ENCODE measurements at places on chromosomes 12 and 14.
A peak's percentile ranks its signal among the peaks of the same experiment; 100 is the strongest.

DNA sequence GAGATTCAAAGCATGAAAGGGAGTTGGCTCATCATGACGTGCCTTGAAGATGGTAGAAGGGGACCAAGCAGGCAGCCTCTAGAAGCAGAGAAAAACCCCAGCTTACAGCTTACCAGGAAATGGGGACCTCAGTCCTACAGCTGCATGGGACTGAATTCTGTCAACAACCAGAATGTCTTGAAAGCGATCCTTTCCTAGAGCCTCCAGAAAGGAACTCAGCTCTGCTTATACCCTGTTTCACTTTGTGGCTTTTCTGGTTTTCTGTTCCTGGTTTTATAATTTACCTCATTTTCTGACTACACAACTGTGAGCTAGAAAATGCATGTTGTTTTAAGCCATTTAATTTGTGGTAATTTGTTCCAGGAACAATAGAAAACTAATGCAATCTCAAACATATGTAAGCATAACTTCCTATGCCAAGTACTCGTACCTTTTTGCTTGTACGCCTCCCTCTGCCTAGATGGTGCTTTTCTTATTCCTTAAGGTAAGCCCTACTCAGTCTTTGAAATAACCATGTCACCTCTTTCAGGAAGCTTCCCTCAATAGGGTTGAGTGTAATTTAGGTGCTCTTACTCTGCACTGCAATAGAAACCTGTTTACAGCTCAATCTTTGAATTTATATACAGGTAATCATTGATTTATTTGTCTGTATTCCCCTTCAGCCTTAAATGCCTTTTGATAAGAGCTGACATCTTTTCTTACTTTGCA is 348.8 kb downstream of the TMEM117 start:
- H3K27me3 ChIP-seq: no peaks in the 10 kb centered on the region
- no peak overlapping the region for H3K27ac ChIP-seq
- H3K4me1 ChIP-seq: no peaks in the 10 kb centered on the region
- DNase-seq: no peak
- H3K4me3 ChIP-seq: no peak overlapping the region

DNA sequence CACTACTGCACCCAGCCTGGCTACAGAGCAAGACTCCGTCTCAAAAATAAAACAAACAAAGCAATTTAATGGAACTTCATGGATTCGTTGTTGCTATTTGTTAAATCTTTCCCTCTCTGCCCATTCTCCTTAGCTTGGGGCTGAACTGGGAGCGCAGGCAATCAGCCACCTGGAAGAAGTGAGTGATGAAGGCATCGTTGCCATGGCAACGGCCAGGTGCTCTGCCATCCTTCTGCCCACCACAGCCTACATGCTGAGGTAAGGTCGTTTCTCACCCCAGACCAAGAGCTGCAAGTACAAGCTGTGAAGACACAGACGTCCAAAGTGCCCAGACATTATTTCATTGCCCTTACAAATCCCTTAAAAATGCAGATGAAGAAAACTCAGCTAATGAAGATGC is 19.1 kb downstream of the AMDHD1 start:
- H3K4me3 ChIP-seq: no peak overlapping the region
- H3K36me3 ChIP-seq: no peaks in the 10 kb centered on the region
- no peak for DNase-seq
- H3K27ac ChIP-seq: no peak overlapping the region
- peaks cover 5% of the 10 kb centered on the region for H3K27me3 ChIP-seq

DNA sequence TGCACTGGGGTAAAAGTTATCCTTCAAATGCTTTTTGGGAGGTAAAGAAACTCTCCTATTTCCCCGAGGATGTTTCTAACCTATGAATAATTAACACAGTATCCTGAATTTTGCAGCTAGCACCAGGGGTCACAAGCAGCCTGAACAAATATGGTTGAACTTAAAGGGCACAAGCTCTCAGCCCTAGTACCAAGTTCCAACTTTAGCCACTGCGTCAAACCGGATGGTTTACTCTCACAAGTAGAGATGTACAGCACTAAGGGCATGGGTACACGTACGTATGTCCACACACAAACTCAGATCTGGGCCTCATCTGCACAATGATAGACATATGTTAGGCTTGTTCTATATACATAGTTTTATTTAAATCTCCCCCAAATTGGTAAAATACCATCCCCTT is 4.7 kb downstream of the CCDC88C start:
- no peak for DNase-seq
- no peak overlapping the region for H3K27ac ChIP-seq
- no peaks in the 10 kb centered on the region for H3K27me3 ChIP-seq

DNA sequence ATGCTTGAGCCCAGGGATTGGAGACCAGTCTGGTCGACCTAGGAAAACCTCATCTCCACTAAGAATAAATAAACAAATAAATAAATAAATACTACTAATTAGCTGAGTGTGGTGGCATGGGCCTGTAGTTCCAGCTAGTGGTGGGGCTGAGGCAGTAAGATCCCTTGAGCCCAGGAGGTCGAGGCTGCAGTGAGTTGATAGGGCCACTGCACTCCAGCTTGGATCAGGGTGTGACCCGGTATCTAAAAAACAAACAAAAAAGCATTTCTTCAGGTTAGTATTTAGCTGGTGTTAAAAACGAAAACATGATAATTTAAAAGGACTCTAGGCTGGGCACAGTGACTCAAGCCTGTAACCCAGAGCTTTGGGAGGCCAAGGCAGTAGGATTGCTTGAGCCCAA is 1.2 kb upstream of the FGD4 start:
- H3K27ac ChIP-seq: no peak overlapping the region
- peak; percentile 54 for DNase-seq
- no peaks in the 10 kb centered on the region for H3K27me3 ChIP-seq

- H3K27me3 ChIP-seq: no peaks in the 10 kb centered on the region
- H3K36me3 ChIP-seq: no peaks in the 10 kb centered on the region
- no peak overlapping the region for H3K4me3 ChIP-seq
- DNase-seq: no peak
- H3K27ac ChIP-seq: no peak overlapping the region
- no peaks in the 10 kb centered on the region for H3K4me1 ChIP-seq
These were observed 232.4 kb upstream of the SFSWAP start for GRCh38 chr12:131478468-131478867.

DNA sequence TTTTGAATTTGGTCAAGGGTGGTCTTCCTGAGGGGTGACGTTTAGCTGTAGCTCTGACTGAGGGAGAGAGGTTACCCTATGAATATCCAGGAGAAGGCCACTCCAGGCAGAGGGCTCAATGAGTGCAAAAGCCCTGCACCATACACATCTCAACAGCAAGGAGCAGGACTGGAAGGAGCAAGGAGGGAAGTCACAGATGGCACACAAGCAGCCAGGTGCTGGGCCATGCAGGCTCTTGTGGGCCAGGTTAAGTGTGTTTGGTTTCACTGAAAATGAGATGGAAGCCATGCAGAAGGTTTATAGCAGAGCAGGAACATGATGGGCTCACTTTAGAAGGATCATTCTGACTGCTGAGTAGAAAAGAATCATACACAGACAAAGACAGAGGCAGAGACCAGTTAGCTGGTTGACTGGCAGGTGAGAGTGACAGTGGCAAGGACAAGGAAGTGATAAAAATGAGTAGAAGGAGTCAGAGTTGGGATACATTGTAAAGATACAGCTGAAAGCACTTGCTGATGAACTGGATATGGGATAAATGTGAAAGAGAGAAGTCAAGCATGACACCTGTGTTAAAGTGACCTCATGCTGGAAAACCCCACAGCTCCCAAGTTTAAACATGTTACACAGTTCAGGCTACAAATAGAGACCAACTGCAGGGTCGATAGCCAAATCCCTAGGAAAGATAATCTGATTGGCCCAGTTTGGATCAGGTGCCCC is 81.2 kb downstream of the PRKD1 start:
- DNase-seq: no peak
- H3K27me3 ChIP-seq: no peaks in the 10 kb centered on the region
- H3K4me1 ChIP-seq: no peaks in the 10 kb centered on the region
- H3K4me3 ChIP-seq: no peak overlapping the region

DNA sequence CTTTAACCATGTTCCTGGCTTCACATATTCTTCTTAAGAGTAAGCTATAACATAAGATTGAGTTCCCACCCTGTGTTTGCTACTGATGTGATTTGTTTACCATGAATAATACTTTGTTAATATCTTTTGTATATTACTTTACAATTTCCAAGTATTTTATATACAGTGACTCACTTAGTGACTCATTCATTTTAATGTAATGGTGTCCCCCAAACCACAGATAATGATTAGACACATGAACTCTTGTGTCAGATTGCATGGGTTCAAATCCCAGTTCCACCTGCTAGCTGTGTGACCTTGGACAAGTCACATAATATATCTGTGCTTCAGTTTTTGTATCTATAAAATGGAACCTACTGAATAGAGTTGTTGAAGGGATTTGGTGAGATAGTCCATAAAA is 76.1 kb downstream of the MYF5 start:
- peaks cover 6% of the 10 kb centered on the region for H3K36me3 ChIP-seq
- H3K27me3 ChIP-seq: no peaks in the 10 kb centered on the region
- peaks cover 14% of the 10 kb centered on the region for H3K4me1 ChIP-seq
- DNase-seq: no peak
- H3K27ac ChIP-seq: no peak overlapping the region

- H3K36me3 ChIP-seq: no peaks in the 10 kb centered on the region
- no peak for DNase-seq
- H3K27me3 ChIP-seq: no peaks in the 10 kb centered on the region
- no peak overlapping the region for H3K27ac ChIP-seq
- H3K4me1 ChIP-seq: no peaks in the 10 kb centered on the region
These were observed 7.9 kb downstream of the CEP128 start for GRCh38 chr14:80933686-80934085.

GRCh38 chr12:26572137-26572536 is 260.9 kb downstream of the ITPR2 start:
- no peak for DNase-seq
- no peaks in the 10 kb centered on the region for H3K36me3 ChIP-seq
- no peak overlapping the region for H3K4me3 ChIP-seq
- no peak overlapping the region for H3K27ac ChIP-seq

- H3K27me3 ChIP-seq: peaks cover 15% of the 10 kb centered on the region
- DNase-seq: no peak
- H3K27ac ChIP-seq: no peak overlapping the region
- H3K36me3 ChIP-seq: peaks cover 6% of the 10 kb centered on the region
These were observed 319 bp downstream of the GALNT6 start for GRCh38 chr12:51390891-51391282.

Data from endodermal cell (in vitro differentiated cells).